Suprapubic skin (tissue), 4 donors: ENCODE measurements at places on chromosomes 1 and 21. TPM values are rescaled to one million over a fixed set of nuclear protein-coding genes. Genes with fewer than 3 reads are reported as not detected.

DNA sequence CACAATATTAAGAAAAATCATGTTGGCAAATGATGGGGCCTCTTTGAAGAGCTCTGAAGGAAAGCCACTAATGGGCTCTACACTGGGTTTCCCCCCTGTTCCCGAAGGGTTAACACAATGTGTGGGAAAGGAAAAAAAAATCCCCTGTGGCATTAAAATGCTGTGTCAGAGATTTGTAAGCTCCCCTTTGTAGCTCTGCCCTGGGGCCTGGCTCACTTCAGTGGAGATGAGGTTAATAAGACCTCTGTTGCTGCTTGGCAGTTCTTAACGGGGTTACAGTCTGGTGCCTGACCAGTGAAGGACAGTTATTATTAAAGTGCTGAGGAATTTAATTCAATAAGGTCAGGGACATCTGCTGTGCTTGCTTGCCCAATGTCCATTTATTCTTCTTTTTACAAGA, 129.7 kb upstream of the UBE2U start:
- no peak for DNase-seq
- H3K27ac ChIP-seq, result no peak overlapping the region
- no peaks in the 10 kb centered on the region for H3K27me3 ChIP-seq
- H3K4me3 ChIP-seq, result no peak overlapping the region

DNA sequence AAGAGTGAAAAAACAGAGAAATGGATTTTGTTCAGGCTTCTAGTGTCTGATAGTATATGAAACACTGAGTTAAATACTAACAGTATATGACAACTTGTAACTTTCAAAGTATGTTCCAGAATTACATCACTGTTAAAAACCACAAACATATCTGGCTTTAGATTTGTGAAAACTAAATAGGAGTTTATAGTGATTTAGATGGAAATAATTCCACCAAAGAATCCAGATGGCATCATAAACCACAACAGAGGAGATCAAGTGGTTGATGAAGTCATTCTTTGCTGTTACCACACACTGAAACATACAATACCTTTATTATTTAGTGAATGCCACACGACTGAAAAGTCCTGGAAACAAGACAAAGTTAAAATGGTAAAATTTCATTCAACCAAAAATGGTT, 37.2 kb downstream of the ALG14 start:
- H3K27me3 ChIP-seq, result no peaks in the 10 kb centered on the region
- no peak for DNase-seq
- H3K4me1 ChIP-seq, result no peaks in the 10 kb centered on the region
- no peak overlapping the region for H3K27ac ChIP-seq

- no peak overlapping the region for H3K4me3 ChIP-seq
- no peaks in the 10 kb centered on the region for H3K36me3 ChIP-seq
- no peaks in the 10 kb centered on the region for H3K4me1 ChIP-seq
These were observed 51.1 kb downstream of the CSMD2 start for GRCh38 chr1:34113887-34114286.

GRCh38 chr1:86303041-86303690, 93.0 kb downstream of the ODF2L start:
- no peak for DNase-seq
- no peak overlapping the region for H3K27ac ChIP-seq
- H3K4me3 ChIP-seq, result no peak overlapping the region
- no peaks in the 10 kb centered on the region for H3K4me1 ChIP-seq

DNA sequence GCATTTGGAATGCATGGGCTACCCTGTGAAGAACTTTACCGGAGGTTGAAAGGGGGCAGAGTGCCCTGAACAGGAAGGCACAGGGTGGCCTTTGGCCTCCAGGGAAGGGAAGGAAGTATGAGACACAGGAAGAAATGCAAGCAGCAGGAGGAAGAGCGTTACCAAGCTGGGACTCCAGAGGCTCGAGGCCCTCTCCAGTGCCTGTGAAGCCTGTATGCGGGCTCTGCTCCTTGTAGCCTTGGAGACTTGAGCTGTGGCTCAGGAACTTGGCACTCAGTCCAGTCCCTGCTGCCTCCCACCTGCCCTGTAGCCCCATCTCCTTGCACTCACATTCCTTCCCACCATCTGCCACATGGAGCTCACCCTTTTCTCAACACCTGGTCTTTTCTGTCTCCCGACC, 33.5 kb upstream of the RNF19B start:
- DNase-seq, result no peak
- H3K36me3 ChIP-seq, result no peaks in the 10 kb centered on the region
- H3K27ac ChIP-seq, result peak overlapping the region; percentile 28
- peaks cover 23% of the 10 kb centered on the region for H3K4me1 ChIP-seq

- H3K4me3 ChIP-seq, result no peak overlapping the region
- no peaks in the 10 kb centered on the region for H3K36me3 ChIP-seq
- peaks cover 2% of the 10 kb centered on the region for H3K4me1 ChIP-seq
- H3K27ac ChIP-seq, result no peak overlapping the region
- no peak for DNase-seq
- H3K27me3 ChIP-seq, result no peaks in the 10 kb centered on the region
These were observed 11.2 kb downstream of the CD84 start for GRCh38 chr1:160567858-160568682.

DNA sequence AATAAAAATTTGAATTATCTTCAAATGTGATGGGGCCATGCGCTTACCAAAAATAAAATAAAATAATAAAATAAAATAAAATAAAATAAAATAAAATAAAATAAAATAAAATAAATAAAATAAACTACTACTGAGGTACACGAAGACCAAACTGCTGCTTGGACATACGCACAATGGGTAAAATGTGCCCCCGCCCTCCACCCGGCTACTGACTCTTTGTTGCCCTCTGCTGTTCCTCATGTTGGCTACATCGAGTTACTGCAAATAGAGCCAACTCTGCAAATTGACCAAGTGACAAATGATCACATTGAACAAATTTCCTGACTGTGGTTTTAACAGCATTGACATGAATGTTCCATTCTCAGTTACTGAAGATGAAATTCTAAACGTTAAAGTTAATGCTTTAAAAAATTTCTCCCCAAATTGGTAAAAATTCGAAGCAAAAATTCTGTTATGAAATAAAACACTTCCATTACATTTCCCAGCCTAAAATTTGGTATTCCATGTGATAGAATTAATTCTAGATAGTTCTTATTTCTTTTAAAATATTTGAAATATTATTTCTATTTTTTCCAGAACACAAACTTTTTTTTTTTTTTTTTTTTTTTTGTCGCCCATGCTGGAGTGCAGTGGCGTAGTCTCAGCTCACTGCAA, 18.8 kb upstream of the MAP1LC3C start:
- H3K36me3 ChIP-seq, result no peaks in the 10 kb centered on the region
- H3K4me1 ChIP-seq, result no peaks in the 10 kb centered on the region
- no peaks in the 10 kb centered on the region for H3K27me3 ChIP-seq
- no peak overlapping the region for H3K27ac ChIP-seq
- H3K4me3 ChIP-seq, result no peak overlapping the region
- peak; percentile 73 for DNase-seq

DNA sequence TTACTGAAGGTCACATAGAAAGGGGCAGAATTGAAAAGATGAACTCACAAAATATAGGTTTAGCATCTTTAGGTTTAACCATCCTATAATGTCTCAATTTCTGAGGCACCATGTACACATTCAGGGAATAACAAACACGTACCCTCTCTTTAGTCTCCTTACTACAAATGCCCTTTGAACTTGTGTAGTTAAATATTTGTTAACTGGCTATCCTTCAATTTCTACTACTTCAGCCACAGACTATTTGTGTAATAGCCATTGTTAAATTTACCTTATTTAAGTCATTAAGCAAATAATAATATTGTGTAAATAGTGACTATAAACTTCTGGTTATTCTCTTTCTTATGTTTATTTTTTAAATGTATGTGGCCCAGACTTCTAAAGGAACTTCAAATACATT, 600.5 kb downstream of the KCNT2 start:
- no peaks in the 10 kb centered on the region for H3K4me1 ChIP-seq
- no peak overlapping the region for H3K27ac ChIP-seq
- DNase-seq, result no peak
- no peaks in the 10 kb centered on the region for H3K36me3 ChIP-seq
- no peaks in the 10 kb centered on the region for H3K27me3 ChIP-seq
- no peak overlapping the region for H3K4me3 ChIP-seq

Gene HCN3
- total RNA-seq, result 12.8 TPM

Gene PRELP
- 19.8 TPM for total RNA-seq

GRCh38 chr1:101247404-101248287, 10.8 kb downstream of the S1PR1 start:
- H3K27me3 ChIP-seq, result no peaks in the 10 kb centered on the region
- no peaks in the 10 kb centered on the region for H3K36me3 ChIP-seq
- H3K4me1 ChIP-seq, result no peaks in the 10 kb centered on the region
- no peak overlapping the region for H3K4me3 ChIP-seq

DNA sequence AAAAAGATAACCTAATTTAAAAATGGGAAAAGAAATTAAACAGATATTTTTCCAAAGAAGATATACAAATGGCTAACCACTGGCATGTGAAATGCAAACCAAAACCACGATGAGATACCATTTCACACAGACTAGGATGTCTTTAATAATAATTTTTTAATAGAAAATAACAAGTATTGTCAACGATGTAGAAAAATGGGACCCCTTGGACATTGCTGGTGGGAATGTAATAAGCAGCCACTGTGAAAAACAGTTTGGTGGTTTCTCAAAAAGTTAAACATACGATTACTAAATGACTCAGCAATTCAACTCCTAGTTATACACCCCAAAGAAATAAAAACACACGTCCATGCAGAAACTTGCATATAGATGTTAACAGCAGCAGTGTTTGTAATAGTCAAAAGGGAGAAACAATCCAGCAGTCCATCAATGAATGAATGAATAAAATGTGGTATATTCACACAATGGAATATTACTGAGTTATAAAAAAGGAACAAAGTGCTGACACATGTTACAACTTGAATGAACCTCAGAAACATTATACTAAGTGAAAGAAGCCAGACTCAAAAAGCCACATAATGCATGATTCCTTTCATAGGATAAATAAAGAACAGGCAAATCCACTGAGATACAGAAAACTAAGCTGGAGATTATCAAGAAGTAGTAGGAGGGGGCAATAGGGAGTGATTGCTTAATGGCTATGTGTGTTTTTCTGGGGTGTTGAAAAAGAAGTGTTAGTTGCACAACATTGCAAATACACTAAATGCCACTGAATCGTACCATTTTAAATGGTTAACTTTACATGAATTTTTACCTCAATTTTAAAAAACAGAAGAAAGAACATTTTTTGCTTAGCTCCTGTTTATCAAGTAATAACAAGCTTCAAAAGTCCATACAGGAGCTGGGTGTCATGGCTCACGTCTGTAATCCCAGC, 4.1 kb downstream of the PPT1 start:
- no peaks in the 10 kb centered on the region for H3K27me3 ChIP-seq
- no peak overlapping the region for H3K27ac ChIP-seq
- no peak overlapping the region for H3K4me3 ChIP-seq
- no peak for DNase-seq
- H3K36me3 ChIP-seq, result peaks cover 37% of the 10 kb centered on the region
- peaks cover 19% of the 10 kb centered on the region for H3K4me1 ChIP-seq

DNA sequence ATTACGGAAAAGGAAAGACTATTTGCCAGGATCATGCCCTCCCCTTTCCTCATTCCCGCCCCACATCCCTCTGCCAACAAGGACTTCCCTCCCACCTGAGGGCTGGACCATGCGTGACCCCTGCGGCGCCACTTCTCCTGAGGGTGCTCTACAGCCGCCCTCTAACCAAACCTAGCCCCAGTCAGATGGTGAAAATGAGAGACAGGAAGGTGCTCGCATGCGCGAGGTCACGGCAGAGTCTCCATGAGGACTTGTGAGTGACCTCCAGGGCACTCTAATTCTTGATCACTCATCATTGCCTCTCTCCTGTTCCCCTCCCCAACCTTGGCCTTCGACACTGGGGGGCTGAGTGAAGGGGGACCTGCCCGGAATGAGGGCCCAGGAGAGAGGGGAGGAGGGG, 32.1 kb downstream of the TAF5L start:
- DNase-seq, result no peak
- H3K27me3 ChIP-seq, result no peaks in the 10 kb centered on the region
- peaks cover 12% of the 10 kb centered on the region for H3K4me1 ChIP-seq
- H3K4me3 ChIP-seq, result no peak overlapping the region
- peaks cover 34% of the 10 kb centered on the region for H3K36me3 ChIP-seq

- no peak overlapping the region for H3K27ac ChIP-seq
- no peaks in the 10 kb centered on the region for H3K27me3 ChIP-seq
- H3K4me3 ChIP-seq, result no peak overlapping the region
These were observed 20.2 kb downstream of the COL18A1 start for GRCh38 chr21:45424854-45425795.

GRCh38 chr21:32702702-32703101, 25.1 kb downstream of the SYNJ1 start:
- H3K27ac ChIP-seq, result no peak overlapping the region
- DNase-seq, result no peak
- no peak overlapping the region for H3K4me3 ChIP-seq
- no peaks in the 10 kb centered on the region for H3K27me3 ChIP-seq
- peaks cover 9% of the 10 kb centered on the region for H3K36me3 ChIP-seq
- H3K4me1 ChIP-seq, result no peaks in the 10 kb centered on the region

- no peaks in the 10 kb centered on the region for H3K4me1 ChIP-seq
- no peak overlapping the region for H3K4me3 ChIP-seq
- DNase-seq, result peak; percentile 20
- peaks cover 15% of the 10 kb centered on the region for H3K27me3 ChIP-seq
These were observed 122.5 kb upstream of the ZBTB40 start for GRCh38 chr1:22329148-22329515.

- peak overlapping the region; percentile 20 for H3K27ac ChIP-seq
- H3K4me1 ChIP-seq, result peaks cover 12% of the 10 kb centered on the region
- no peak for DNase-seq
- no peak overlapping the region for H3K4me3 ChIP-seq
- H3K36me3 ChIP-seq, result no peaks in the 10 kb centered on the region
These were observed 41.4 kb upstream of the LMX1A start for GRCh38 chr1:165397944-165398343.

Gene ZNF648
- total RNA-seq, result 0.13 TPM

- no peaks in the 10 kb centered on the region for H3K4me1 ChIP-seq
- no peak overlapping the region for H3K4me3 ChIP-seq
- no peaks in the 10 kb centered on the region for H3K36me3 ChIP-seq
- no peak for DNase-seq
- H3K27ac ChIP-seq, result no peak overlapping the region
These were observed 1069.4 kb upstream of the ADGRL2 start for GRCh38 chr1:80731241-80731894.

GRCh38 chr1:169928438-169929209, 34.9 kb upstream of the SCYL3 start:
- H3K36me3 ChIP-seq, result no peaks in the 10 kb centered on the region
- no peak overlapping the region for H3K27ac ChIP-seq
- H3K27me3 ChIP-seq, result no peaks in the 10 kb centered on the region
- H3K4me3 ChIP-seq, result no peak overlapping the region

GRCh38 chr21:42317341-42317741, 2.1 kb upstream of the TFF3 start:
- no peak for DNase-seq
- H3K27me3 ChIP-seq, result peaks cover 5% of the 10 kb centered on the region
- no peak overlapping the region for H3K27ac ChIP-seq
- H3K36me3 ChIP-seq, result no peaks in the 10 kb centered on the region

Gene CD2
- 0.39 TPM for total RNA-seq
